ENCODE measurements at places on chromosomes 2 and 18.

DNA sequence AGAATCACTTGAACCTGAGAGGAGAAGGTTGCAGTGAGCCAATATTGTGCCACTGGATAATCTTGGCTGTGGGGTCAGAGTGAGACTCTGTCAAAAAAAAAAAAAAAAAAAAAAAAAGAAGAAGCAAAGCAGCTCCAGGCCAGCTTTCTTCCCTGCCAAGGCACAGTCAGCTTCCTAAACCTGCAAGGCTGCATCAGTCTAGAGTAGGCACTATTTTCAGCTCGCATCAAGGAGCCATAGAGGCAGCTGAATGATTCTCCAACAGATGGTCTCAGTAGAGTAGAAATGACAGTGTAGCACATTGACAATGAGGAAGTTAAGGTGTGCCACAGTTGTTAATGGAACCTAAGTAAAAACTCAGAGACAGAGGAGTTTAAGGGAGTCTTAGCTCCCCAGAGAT lies 35.6 kb downstream of the BMP10 start:
- no peak for DNase-seq

DNA sequence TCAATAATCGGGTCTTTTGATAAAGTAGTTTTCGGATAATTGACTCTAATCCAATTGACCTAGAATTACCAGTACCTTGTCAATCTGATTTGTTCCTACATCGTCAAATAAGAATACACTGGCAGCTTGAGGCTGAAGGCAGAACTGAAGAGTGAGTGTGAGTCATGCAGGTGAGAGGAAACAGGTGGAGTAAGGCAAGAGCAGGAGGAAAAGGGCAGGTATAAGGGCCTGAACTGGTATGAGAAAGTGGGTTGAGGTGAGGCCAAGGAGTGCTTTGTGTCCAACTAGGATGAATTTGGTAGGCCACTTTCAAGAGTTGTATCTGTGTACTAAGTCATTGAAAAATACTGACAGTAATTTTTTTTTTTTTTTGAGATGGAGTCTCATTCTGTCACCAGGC lies 186.0 kb downstream of the ZNF385B start:
- no peak for DNase-seq

- DNase-seq, result no peak
Observed at GRCh38 chr18:23617412-23618014, 31.2 kb upstream of the NPC1 start.

DNA sequence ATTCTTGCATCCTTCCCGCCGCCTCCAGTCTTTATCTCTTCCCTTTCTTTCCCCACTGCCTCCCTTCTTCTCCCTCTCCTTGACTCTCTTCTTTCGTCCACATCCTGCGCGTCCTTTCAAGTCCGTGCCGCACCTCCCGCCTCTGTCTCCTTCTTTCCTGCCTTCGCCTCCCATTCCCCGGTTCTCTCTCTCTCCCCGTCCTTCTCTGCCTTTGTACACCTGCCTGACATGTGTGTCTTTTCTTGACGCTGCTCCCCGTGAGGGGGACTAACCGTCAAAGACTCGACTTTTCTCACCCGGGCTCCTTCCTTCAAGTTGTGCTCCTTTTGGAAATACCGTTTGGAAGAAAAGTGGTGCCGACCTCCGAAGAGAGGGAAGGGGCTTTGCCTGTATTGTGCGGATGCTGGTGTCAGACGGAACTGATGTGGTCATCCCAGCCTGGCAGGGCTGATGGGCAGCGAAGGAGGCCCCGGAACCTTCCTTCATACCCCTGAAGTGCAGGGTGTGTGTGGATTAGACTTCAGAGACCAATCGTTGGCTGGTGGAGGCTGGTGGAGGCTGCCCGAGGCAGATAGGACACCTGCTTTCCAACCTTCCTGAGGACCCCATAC lies 879 bp downstream of the TMEM178A start:
- no peak for DNase-seq

GRCh38 chr2:219707496-219708285 lies 80.3 kb downstream of the SLC4A3 start:
- no peak for DNase-seq

Measured in cortex of kidney (tissue), 1 donor.